GM23248 (cell line): ENCODE measurements at places on chromosomes 5 and 9. TPM values are rescaled to one million over a fixed set of nuclear protein-coding genes. Genes with fewer than 3 reads are reported as not detected.
A peak's percentile ranks its signal among the peaks of the same experiment; 100 is the strongest.

DNA sequence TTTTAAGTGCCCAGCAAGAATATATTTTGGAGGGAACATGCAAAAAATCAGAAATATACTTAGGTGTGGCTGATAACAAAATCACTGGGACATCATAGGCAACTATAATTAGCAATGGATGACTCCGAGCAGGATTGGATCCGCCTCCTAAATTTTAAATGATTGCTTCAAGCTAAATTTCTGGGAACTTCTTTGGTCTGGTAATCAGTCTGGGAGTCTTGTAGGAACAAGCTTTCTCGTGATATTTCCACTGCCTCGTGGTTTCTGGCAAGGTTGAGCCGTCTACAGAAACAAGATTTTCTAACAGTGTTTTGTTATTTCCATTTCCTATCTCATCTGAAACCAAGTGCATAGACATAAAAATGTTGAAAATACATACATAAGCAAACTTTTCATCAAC lies 232.6 kb downstream of the BNC2 start:
- DNase-seq: no peak

- DNase-seq: no peak
These were observed 334.0 kb upstream of the DMAC1 start for GRCh38 chr9:8133606-8134005.

- DNase-seq: no peak
These were observed 55.6 kb downstream of the ATPSCKMT start for GRCh38 chr5:10194083-10194482.

DNA sequence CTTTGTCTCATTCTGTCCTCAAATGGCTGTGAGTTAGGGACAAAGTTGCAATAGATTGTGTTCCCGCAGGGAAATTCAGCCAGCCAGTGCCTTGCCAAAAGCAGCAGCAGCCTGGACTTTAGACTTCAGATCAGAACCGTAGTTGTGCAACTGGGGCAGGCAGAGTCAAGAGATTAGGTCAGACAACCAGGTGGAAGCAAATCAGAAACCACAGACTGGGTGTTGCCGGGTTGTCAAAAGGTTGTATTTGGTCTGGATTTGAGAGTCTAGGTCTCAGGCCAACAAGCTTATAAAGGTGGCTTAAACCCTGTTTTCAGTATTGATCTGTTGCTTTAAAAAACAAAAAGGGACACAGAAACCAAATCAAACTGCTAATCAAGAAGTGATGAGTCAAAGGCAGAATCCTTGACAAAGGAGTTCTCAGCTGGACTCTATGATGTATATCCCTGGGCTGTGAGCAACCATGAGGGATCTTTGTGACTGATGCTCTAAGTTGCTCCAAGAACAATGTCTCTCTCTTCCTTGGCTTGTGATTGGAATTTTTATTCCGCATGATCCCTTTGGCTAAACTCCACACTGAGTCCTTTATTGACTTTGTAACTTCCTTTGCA lies 20.9 kb downstream of the RFK start:
- peak; percentile 75 for DNase-seq

GRCh38 chr5:169599451-169599850 lies 15.9 kb downstream of the SPDL1 start:
- no peak for DNase-seq

GRCh38 chr9:79201636-79202035 lies 370.1 kb upstream of the TLE4 start:
- peak; percentile 69 for DNase-seq

The C9orf57 gene
- polyA plus RNA-seq: not detected in 2 replicates

The SH2D3C gene
- not detected in 2 replicates for polyA plus RNA-seq
